ENCODE measurements at places on chromosomes 5 and 9.

DNA sequence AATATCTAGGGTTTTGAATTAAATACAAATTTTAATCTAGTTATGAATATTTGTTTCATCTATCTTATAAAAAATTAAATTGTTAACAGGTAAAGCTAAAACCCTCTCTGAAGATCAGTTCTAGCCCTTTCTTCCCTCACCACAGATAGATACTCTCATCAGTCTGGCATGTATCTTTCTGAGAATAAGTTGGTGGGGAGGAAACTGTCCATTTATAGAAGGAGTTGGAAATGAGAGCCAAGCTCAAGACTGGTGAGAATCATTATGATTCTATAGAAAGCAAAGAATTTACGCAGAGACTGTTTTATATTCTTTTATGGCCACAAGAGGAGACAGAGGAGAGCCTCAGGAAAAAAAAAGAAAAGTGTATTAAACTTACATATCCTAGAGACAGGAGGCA is 59.0 kb downstream of the STARD4 start:
- DNase-seq = no peak

DNA sequence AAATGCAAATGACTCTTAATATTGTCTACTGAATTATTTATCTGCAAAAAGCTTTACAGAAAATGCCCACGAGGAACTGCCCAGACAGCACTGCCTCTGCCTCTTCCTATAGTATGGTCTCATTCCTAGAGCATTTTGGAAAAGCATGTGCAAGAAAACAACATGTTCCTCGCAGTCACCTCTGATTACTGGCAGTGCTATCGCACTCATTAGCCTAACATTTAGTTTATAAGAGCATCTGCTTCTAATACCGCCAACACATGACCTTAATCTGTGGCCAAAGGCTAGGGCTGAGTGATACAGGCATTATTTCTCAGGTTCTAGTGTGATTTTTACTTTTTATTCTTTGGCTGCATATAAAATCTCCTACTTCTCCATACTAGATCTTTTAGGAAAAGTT is 259.2 kb downstream of the FBXL17 start:
- no peak for DNase-seq

DNA sequence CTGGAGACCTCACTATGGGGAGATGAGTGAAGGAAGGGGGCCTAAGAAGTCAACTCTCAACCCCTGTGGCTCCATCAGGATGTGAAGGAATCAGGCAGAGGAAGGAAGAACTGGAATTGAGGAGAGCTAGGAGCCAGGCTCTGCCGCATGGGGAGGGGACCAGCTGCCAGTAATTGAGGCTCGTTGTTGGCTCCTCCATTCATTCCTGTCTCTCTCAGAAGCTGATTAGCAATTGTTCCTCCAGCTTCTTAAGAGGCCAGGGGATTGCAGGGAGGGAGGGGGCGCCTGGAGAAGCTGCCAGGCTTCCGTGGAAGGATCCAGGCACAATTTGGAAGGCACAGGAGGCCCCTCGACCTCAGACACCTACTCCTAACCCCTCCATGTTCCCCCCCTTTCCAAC is 20.5 kb upstream of the TTLL11 start:
- no peak for DNase-seq

DNA sequence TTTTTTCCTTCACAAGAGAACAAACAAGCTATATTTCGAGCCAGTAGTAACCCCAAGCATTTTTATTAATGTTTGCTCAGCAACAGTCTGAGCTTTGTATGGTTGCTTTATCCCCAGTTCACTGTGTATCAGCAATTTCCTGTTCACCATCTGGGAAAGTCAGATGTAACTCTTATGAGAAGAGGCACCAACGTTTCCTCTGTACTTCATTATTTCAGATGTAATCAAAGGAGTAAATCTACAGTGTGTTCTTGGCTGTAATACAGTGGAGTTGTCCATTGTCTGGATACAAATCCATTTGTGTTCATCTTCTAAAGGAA is 340.2 kb downstream of the ARRDC3 start:
- no peak for DNase-seq

DNA sequence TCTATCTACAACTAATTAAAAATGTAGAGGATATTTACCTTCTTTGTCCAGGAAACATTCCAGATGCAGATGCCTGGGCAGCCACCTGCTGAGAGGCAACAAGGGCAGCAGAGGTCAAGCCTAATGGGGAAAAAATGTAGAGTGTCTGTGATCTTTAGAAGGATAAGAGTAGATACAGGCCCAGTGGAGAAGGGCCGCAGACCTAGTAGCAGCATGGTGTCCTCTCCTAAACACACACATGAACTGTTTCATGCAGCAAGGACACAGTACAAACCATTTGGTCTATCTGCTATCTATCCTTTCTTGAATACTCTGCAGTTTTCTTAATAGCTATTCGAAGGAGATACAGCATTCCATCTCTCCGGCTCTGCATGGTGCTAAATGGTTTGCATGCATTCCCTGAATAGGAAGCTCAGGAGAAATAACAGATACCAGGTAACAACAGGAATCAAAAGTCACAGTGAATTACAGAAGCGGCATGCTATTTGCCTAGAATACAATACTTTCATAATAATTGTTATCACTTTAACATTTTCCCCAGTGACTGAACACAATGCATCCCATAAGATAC is 107.3 kb downstream of the ZNF608 start:
- no peak for DNase-seq

DNA sequence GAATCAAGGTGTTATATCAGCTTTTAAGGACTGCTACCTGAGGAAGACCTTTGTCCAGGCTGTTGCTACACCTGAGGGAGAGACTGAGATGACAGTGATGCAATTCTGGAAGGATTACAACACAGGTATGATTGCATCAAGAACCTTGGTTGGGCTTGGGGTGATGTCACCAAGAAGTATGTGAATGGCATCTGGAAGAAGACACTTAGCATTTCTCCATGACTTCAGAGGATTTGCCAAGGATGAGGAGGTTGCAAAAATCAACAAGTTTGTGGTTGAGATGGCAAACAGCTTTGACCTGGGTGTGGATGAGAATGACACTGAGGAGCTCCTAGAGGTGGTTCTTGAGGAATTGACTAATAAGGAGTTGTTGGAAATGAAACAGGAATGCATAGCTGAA is 67.9 kb upstream of the PANK3 start:
- DNase-seq = no peak

DNA sequence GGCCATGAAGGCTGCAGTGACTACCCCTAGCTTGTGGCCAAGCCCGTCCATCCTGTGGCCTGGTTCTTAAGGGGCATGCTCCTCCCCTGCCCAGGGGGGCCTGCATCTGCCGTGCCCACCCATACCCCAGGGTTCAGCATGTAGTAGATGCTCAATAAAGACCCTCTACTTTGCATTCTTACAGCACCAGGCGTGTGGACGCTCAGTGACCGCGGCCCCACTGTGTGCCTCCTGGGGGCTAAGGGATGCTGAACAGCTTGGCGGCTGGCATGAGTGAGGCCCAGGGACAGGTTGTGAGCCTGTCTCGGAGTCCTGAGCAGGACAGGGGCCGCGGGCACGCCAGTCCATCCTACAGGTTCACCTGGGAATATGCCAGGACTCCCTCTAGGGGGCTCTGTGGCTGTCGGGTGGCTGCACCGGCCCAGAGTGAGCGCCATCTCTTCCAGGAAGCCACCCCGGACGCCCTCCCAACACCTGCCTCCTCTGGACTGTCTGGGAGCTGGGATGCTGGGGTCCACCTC is 9.1 kb downstream of the NOTCH1 start:
- no peak for DNase-seq

- no peak for DNase-seq
Measured at GRCh38 chr5:138884094-138884493, 9.0 kb upstream of the LRRTM2 start.

DNA sequence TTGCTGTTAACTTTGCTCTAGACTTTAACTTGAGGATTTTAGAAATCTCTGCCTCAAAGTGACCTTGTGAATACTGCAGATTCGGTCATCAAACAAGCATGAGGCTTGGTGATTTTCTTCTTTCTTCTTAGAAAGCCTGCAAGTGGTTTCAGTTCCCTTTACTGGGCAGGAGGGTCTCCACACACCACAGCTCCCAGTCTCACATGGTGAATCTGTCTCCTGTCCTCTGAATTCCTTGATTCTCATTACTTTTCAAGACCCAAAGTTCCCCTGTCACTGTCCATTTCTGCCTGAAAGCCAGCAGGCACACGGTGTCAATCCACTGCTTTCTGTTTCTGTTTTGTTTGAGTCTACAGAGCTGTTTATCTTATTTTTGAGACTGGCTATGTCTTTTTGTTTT is 14.1 kb downstream of the HSPB3 start:
- DNase-seq = no peak

- no peak for DNase-seq
Measured at GRCh38 chr5:176714067-176714466, 66.8 kb downstream of the TSPAN17 start.

Measured in CD8-positive, alpha-beta memory T cell (primary cell).